IgD-negative memory B cell (primary cell): ENCODE measurements at places on chromosomes 6 and 20. TPM values are rescaled to one million over a fixed set of nuclear protein-coding genes. Genes with fewer than 3 reads are reported as not detected.

Gene SPEF1
- polyA plus RNA-seq, result not detected

Gene OXT
- 0.59 TPM for polyA plus RNA-seq

Gene XKR7
- polyA plus RNA-seq, result not detected

Gene TAAR8
- polyA plus RNA-seq, result not detected

Gene GLP1R
- polyA plus RNA-seq, result not detected

Gene ELOVL5
- 156 TPM for polyA plus RNA-seq
